ENCODE measurements at places on chromosomes 12 and 14.
A peak's percentile ranks its signal among the peaks of the same experiment; 100 is the strongest.

DNA sequence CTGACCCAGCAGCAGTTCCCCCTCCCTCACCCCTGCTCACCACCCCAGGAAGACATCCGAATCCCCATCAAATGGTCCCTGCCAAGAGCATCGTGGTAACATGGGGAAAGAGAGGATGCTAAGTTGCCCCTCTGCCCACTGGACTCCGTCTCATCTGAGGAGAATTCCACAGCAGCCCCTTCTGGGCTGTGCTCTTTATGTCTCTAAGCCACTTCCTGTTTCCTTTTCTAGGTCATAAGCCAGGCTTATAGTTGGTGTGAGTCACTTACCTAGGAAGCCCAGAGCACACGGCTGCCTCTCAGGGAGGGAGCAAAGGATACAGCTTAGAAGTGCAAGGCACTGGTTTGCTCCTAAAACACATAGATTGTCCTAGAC, 76.0 kb downstream of the VCPKMT start:
- peak; percentile 39 for DNase-seq

DNA sequence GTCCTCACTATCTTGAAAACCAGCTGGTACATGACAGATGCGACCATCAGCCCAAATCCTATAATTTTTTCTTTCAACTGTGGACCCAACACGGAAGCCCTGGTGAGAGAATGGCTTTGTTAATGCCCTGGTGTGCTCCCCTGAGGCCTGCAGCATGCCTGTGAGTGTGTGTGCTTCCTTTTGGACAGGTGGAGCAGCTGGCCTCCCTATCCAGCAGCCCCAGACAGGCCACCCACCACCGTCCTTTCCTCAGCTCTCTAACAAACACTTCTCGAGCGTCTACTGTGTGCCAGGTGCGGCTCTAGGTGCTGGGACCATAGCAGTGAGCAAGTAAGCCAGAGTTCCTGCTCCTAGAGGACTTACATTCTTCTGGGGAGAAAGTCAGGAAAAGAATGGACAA, 78.9 kb upstream of the GZMB start:
- DNase-seq: no peak

DNA sequence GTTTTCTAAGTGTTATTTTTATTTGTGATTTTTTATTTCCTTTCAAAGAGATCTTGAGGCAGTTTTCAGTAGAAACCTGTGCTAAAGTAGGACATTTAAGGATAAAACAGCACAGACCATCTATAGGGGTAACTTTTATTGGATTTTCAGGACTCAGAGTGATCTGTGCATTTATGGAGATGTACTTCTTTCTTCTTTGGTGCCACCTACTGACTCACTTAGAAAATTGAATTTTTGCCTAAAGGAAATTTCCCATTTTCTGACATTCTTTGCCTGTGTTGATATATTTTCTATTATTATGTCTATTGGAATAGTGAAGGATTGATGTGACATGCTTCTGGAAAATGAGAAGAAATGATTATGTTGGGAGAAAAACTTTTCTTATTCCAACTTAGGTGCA, 113.0 kb downstream of the UNC79 start:
- peak; percentile 10 for DNase-seq

DNA sequence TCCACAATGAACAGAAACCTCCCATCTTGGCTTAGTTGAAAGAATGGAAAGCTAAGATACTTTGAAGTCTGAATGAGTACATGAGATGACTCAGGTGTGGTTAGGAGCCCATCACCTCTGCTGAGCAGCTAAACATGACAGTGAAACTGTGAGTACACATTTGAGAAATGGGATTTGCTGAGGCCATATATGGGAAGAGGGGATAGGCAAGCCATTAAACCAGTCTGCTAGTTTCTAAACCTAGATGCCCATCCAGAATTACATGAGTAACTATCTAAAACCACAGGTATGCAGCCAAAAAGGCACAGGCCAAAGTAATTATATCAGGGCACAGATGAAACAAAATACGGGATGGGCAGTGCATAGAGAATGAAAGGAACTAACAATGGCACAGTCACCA, 41.2 kb downstream of the NKX2-1 start:
- DNase-seq: no peak

DNA sequence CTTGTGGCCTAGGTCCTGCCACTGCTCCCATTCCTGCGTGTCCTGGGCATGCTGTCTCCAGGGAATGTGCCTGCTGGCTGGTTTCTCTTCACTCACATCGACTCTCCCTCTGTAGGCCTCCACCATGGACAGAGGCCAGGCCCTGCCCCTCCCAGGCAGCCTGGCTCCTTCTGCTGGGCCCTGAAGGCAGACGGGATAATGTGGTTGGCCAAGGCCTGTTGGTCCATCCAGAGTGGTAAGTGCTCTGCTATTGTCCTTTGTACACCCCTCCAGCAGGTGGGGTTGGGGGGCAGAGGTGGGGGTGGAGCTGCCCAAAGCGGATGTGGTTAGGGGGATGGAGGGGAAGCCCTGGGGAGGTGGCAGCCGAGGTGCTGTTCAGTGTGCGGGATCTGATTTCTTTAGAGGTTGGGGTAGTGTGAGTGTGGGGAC, 9.5 kb upstream of the NR4A1 start:
- DNase-seq: no peak

GRCh38 chr12:125134576-125134975, 69.3 kb downstream of the AACS start:
- DNase-seq: no peak

DNA sequence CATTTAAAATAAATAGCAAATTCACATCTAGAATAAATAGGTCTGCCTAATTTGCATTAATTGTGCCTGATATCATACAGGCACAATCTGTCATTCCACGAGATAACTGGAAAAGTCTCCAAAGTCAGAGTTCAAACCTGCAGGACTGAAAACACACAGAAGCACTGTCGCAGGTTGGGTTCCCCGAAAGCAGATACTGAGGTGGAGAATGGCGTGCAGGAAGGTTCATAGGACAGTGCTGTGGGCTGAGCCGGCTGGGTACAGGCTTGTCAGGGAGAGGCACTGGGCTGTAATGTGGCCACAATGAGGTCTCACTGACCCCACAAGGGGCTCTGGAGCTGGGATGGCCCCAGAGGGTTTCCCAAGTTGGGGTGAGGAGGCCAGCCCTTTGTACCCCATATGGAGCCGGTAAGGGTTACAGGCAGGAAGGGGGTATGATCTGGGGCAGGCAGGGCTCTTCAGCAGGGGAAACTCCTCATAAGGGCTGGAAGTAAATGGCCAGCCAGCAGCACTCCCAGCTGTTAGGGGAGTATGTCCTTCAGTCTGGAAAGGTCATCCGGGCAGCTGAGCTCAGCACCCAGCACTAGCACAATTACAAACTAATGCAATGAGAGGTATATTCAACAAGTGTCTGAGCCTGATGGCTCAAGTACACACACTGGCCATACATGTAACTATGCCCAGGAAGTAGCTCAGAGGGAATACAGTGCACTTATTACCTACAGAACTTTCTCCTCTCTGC, 68.5 kb downstream of the NT5DC3 start:
- DNase-seq: no peak

DNA sequence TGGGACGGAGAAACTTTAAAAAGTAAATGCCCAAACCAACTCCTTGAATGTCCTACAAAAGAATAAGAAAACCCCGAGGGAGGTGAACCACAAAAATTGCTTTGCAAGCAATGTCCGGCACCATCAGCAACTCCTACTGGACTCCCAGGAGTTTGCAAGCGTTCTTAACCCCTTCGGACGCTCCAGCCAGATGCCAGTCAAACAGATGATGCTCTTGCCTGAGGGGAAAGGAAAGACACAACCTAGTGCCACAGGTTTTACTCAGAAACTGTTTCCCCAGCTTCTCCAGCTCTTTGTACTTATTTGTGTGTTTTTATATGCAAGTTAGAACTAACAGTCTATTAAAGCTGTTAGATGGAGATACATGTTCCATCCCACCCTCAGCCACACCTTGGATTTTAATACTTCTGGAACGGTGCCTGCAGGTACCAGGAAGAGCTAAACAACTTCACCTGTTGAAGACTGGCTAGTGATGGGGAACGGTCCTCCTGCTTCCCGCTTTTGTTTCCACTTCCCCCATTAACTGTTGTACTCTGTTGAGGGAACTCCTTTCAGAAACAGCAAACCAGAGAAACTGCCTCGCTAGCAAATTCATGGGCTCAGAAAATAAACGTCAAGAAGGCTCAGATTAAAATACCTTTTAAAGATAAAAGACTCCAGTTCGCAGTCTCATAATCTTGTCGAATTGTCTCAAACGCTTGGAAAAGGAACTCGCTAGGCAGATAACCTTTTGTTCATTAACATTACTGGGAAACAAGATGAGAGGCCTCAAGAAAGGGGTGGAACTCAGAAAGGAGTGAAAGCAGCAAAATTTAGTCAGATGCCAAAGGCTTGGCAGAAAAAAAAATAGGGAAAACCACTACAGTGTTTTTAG, 1.1 kb upstream of the FERMT2 start:
- peak; percentile 73 for DNase-seq

- DNase-seq: no peak
These were observed 102.7 kb upstream of the NAV3 start for GRCh38 chr12:77728018-77728417.

GRCh38 chr12:80157645-80158044, 58.3 kb downstream of the OTOGL start:
- no peak for DNase-seq

GRCh38 chr14:99946652-99947489, 118.4 kb upstream of the EVL start:
- no peak for DNase-seq

DNA sequence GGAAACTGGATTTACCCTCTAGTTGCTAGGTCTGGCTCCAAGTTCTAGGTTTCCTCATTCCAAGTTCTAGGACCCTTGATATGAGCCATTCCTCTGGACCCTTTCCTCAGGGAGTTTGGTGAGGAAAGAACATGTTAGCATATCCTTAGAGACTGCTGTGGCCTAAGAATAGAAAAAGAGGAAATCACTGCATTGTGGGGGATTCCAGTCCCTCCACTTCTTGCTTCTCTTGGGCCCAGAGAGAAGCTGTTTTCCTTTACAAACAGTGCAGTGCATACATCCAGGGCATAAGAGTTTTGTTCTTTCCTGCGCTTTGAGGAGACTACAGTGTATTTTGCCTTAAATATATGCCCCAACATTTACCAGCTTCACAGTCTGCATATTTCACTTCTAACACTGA, 59.0 kb downstream of the LLPH start:
- DNase-seq: no peak

DNA sequence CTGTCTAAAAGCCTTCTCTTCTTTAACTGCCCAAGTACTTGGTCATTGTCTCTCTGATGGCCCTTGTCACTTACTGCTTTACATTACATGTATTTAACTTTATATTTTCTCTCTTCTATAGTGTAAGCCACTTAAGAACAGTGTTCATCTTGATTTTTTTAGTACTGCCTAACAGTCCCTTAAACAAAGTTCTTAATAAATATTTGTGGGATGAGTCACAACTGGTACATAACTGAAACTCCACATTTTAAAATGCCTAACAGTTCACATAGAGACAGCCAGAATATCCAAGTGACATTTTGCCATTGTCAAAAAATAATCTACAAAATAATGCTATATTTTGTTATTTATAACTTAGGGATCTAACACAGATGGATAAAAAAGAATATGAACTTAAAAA, 146.6 kb downstream of the STXBP6 start:
- no peak for DNase-seq

GRCh38 chr12:102596031-102596430, 115.7 kb upstream of the IGF1 start:
- no peak for DNase-seq

- no peak for DNase-seq
These were observed 307.2 kb downstream of the ATP23 start for GRCh38 chr12:58248599-58248998.

- DNase-seq: peak; percentile 58
These were observed 69.4 kb downstream of the ATXN2 start for GRCh38 chr12:111529424-111530368.

DNA sequence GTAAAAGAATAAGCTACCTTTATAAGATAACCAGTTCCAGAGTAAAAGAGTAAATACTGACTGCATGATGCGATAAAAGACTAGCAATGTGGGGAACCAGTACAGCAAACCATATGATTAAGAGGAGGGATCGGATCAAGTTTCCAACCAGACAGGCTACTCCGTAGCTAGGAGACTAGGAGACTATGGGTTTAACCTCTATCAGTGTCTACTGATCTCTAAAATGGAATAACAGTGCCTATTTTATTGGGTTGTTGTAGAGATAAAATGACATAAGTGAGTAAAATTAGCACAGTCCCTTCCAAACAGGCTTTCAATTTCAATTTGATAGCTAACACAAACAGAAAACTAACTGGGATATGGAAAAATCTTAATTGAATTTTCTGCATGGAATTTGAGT, 76.0 kb downstream of the PAWR start:
- no peak for DNase-seq

- DNase-seq: no peak
These were observed 254.2 kb downstream of the ZFP36L1 start for GRCh38 chr14:68538639-68539038.

GRCh38 chr12:110677206-110677911, 11.6 kb downstream of the HVCN1 start:
- no peak for DNase-seq

DNA sequence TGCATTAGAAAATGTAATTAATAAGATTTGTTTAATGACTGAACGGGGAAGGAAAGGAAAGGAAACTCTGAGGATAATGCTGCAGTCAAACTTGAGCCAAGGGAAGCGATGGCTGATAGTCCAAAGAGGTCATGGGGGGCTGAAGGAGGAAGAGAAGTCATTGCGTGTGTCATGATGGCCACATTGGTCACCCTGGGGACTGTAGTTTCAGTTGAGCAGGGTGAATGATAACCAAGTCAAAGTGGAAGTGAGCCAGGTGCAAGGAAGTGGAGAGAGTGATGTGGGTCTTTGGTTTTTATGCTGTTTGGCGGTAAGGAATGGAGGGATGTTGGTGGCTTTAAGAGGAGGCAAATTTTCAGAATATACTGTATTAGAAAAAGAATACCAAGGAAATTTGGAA, 21.6 kb downstream of the C12orf75 start:
- DNase-seq: no peak

GRCh38 chr12:131672941-131673887, 37.7 kb upstream of the SFSWAP start:
- no peak for DNase-seq

DNA sequence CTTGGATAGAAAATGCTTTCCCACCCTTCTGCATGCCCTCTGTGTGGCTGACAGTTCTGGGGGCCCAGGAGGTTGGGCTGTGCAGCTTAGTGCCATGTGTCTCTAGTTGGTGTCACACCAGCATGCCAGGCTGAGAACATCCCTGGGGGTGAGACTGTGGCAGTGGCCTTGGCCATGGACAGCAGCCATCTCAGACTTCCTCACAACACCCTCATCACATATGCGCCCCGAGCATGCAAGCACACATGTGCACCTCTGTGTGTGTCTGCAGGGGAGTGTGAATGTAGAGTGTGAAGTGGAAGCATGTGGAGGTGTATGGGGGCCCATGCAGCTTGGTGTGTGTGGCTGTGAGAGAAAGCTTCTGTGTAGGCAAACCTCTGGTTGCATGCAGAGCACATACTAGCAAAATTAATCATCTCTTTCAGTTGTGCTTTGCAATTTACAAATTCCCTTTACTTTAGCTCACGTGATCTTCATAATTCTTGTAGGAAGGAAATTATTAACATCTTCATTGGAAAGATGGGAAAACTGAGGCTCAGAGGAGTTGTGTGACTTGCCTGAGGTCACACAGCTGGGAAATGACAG, 8.4 kb downstream of the ASIC1 start:
- DNase-seq: no peak

Measured in HepG2 (cell line).